ENCODE measurements at places on chromosomes 5 and 9. TPM values are rescaled to one million over a fixed set of nuclear protein-coding genes. Genes with fewer than 3 reads are reported as not detected.
A peak's percentile ranks its signal among the peaks of the same experiment; 100 is the strongest.

The SNX30 gene
- 16.1 TPM for total RNA-seq

The FRRS1L gene
- not detected for total RNA-seq

The GCNT4 gene
- 3.6 TPM for total RNA-seq

The BRINP1 gene
- total RNA-seq: not detected

The NUTM2F gene
- not detected for total RNA-seq

GRCh38 chr5:67089200-67089725 lies 107.3 kb downstream of the CD180 start:
- DNase-seq: no peak

DNA sequence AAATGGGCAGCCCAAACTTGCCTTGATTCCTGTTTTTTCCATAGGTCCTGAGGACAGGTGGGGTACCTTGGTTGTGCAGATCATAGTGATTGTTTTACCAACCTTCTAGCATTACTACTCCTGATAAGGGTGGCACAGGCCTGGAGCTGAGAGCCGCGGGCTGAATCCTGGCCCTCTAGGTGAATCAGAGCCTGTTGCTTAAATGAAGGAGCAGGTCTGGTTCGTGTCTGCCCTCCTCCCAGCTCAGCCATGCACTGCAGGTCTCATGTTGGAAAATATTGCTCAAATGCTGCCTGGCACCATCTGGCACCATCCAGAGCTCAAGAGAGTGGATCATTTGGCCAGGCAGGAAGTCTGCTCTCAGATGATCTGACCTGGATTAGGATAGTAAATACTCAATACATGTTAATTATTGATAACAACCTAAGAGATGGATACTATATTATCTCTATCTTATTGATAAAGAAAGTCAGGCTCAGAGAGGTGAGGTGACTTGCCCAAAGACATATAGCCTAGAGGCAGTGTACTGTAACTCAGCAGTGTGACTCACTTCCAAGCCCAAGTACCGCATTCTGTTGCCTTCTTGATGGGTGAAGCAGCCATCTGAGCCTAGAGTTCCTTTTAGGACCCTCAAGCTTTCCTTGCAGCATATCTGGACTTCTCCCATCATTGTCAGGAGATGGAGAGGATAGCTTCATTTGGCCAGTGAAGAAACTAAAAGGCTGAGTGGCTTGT lies 104.3 kb upstream of the PITX1 start:
- DNase-seq: peak; percentile 32

- DNase-seq: no peak
Measured at GRCh38 chr5:6397536-6398269, 19.4 kb upstream of the MED10 start.

GRCh38 chr5:166595274-166595951 lies 1696.0 kb upstream of the WWC1 start:
- no peak for DNase-seq

DNA sequence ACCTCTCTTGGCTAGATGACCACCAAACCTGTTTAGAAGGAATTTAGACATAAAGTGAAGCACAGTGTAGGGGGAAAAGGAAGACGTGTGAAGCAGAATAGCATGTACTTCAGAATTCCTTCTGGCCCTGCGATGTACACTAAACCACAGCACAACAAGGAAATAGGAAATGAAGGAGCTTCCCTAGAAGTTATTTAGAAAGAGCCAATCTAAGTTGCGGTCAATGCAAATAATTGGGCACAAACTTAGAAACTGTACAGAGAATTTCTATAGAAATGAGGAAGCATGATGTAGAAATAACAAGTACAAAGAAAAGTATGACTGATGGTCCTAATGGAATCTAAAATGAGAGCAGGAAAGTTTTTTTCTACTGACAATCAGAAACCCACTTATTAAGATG lies 41.5 kb downstream of the ANKRD55 start:
- DNase-seq: no peak

DNA sequence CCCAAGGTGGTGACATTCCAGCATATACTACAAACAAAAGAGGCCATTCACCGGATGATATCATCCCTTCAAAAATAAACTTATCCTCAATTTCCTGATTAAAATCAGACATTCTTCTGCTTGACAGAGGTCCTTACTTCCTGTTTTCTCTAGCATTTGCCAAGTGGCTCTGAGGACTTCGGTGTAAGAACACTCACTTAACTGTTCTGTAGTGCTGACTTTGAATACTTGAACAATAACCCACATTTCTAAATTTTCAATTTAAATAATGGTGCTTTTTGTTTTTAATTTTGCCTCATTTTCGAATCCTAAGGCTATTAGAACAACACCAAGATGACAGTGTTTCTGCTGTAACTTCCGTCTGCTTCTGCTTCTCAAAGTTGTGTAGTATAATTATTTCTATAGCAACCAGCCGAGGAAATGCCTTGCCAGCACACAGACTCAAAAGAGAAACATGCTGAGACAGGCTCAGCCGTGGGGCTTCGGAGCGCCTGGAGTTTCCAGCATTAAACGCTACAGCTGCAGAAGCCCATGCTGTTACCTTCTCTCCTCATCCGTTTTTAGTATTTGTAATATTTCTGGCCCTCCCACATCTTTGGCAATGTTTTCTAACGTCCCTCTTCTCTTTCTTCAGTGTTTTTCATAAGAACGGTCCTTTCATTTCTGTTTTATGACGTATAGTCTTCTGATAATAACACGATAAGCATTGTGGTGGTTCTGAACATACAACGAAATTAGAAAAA lies 19.5 kb upstream of the ANXA1 start:
- DNase-seq: peak; percentile 89

- DNase-seq: no peak
Measured at GRCh38 chr9:133927041-133927440, 65.1 kb downstream of the VAV2 start.

DNA sequence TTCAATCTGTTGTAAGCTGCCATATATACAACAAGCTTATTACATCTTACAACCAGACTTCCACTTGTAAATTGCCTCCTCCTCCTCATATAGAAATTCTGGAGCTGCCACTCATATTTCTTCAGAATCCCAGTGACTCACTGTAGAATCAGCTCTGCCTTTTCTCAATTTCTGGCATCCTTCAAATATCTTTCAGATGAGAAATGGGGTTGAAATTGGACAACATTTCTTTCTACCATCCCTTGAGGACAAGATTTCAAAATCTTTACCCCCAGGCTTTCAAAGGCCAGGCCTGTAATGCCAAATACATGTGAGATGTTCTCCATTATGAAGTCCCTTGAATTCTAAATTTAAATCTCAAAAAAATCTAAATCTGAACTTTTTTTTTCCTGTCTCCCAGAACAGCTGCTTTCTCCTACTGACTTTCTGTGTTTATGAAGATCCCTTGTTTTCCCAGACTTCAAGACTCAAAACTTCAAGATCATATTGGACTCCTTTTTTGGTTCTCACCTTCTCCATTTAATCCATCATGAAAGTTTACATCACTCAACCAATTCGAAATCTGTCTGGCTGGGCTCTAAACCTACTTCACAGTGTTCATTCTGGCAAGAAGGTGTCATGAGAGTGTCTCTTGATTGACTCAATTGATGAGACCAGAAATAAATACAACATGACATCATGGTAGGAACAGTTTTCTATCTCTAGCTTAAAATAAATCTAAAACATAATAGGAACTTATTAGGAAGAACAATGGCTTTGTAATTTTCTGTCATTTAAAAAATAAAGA lies 109.8 kb downstream of the HMHB1 start:
- no peak for DNase-seq

DNA sequence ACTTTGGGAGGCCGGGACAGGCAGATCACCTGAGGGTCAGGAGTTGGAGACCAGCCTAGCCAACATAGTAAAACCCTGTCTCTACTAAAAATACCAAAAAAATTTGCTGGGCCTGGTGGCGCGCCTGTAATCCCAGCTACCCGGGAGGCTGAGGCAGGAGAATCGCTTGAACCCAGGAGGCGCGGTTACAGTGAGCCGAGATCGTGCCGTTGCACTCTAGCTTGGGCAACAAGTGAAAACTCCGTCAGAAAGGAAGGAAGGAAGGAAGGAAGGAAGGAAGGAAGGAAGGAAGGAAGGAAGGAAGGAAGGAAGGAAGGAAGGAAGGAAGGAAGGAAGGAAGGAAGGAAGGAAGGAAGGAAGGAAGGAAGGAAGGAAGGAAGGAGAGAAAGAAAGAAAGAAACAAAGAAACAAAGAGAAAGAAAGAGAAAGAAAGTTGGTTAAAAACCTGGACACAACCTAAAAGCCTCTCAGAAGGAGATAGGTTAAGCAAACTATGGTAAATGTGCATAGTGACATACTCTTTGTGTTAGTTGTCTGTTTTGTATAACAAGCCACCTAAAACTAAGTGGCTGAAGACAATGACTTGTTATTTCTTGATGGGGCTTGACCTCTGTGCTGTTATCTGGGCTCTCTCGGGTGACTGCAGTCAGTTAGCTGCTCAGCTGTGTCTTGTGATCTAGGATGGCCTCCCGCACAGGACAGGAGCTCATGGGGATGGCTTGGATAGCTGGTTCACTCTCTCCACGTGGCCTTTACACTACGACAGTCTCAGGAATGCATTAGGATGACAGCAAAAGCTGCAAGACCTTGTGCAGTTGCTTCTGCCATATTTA lies 8.0 kb upstream of the MYO10 start:
- DNase-seq: no peak

DNA sequence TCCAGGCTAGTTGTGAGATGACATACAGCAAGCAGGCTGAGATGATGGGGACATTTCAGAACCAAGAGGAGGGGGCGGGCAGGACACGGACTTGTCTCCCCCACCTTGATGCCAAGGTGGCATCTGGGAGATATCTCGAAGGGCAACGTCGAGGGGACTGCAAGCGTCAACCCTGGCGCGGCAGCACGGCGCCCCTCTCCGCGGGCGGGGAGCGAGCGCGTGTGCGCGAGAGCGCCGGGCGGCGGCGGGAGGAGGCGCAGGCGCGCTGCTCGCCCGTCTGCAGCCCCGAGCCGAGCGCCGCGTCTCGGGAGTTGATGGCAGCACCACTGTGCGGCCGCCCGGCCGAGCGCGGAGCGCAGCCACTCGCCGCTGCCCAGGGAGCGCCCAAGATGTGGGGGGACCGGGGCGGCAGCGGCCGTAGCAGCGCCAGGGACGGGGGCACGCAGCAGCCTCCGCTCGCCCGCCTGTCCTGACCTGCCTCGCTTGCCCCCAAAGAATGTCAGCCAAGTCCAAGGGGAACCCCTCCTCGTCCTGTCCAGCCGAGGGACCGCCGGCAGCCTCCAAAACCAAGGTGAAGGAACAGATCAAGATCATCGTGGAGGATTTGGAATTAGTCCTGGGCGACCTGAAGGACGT lies at the start of gene PRR16:
TSS of gene PRR16 (plus strand) at position 310 of the 636 bp plus-strand sequence.
- DNase-seq: peak; percentile 78

Data from suprapubic skin (tissue), 4 donors.